ENCODE measurements at places on chromosomes 12 and 14.
A peak's percentile ranks its signal among the peaks of the same experiment; 100 is the strongest.

GRCh38 chr12:77104792-77105191, 39.4 kb upstream of the E2F7 start:
- DNase-seq = peak; percentile 32

DNA sequence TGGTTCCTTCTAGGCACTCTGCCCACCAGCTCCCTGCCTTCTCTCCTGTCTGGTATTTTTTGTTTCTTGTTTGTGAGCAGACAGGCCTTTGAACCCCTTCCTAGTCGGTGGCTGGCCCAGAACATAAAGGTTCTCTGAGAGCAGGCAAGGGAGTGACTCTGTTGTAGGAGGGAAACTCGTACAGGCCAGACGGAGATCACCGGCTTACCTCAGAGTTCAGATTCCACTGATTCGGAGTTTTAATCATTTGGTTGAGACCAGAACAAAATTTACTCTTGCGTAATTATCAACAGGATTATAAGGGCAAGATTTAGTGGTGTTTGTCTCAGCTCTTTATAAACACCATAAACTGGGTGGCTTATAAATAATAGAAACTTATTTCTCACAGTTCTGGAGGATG, 128.3 kb downstream of the PLXNC1 start:
- DNase-seq = no peak

- no peak for DNase-seq
These were observed 32.8 kb downstream of the GIT2 start for GRCh38 chr12:109963330-109963729.

DNA sequence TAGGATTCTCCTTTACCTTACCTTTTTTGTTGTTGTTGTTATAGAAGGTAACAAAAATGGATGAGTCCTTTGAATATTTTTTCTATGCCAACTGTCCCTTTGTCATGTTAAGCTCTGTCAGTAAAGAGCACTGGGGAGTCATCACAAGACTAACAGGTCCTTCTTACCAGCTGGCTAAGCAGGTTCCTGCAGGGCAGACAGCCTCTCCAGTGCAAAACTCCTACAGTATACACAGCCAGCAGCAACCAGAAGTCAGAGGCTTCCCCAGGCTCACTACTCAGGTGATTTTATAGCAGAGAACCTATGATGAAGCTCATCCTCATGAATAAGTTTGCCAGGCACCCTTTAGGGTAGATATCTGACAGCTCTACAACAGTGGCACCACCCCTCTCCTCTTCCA, 271.1 kb downstream of the RERGL start:
- no peak for DNase-seq

GRCh38 chr12:42660117-42660516, 70.6 kb upstream of the PRICKLE1 start:
- DNase-seq = no peak

GRCh38 chr12:24560192-24560775, 388.6 kb downstream of the BCAT1 start:
- DNase-seq = peak; percentile 13

GRCh38 chr14:105474483-105475268, at the start of gene CRIP2:
Gene CRIP2 (plus strand): TSS chr14:105474821. CDS start chr14:105474863, 42 bp downstream.
- peak; percentile 41 for DNase-seq

DNA sequence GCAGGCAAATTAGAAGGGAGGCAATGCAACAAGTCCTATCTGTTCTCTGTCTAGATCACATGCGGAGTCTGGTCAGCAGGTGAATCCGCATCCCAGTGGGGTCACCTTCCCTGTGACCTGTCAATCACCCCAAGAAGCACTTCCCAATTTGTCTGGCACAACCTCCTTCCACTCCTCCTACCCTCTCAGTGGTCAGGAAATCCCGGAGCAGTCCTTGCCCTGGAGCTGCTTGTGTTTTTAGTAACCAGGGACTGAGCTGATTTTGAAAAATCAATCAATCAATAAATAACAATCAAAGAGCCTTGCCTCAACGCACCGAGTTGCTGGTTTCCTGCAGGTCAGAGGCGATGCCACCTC, 572 bp upstream of the ACSS3 start:
- DNase-seq = peak; percentile 49

GRCh38 chr12:59459966-59460660, 135.7 kb upstream of the SLC16A7 start:
- peak; percentile 65 for DNase-seq

DNA sequence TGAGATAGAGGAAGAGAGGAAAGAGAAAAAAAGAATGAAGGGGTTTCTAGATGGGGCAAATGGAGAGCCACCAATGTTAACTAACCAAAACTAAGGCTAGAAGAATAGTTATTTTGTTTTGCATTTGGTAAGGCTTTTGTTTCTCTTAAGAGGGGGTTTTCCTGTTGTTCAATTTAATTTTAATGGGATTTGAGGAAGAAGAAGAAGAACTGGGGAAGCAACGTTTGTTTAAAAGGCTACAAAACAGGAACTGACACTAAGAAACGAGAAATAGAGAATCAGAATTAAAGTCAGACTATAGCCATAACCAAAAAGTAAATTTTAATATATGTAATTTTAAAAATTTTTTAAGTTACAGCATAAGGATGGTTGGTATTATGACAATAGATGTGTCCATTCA, 13.7 kb downstream of the TXNDC16 start:
- no peak for DNase-seq

DNA sequence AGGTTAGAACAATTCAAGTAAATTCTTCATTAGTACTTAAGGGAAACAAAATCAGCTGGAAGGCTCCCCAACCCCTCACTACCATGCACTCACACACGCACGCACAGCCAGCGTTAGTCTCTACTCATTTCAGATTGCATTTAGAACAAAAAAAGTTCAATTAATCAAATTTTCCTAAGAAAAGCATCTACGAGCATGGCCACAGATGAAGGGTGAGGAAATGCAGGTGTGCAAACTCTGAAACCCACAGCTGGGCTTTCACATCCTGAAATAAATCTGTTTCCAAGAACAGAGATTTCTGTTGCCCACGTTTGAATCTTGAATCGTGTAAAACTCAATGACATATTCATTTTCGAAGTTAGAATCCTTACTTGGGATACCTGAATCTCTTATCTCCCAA, 62.6 kb downstream of the SEL1L start:
- no peak for DNase-seq
